ENCODE measurements at places on chromosomes 7 and 10.

DNA sequence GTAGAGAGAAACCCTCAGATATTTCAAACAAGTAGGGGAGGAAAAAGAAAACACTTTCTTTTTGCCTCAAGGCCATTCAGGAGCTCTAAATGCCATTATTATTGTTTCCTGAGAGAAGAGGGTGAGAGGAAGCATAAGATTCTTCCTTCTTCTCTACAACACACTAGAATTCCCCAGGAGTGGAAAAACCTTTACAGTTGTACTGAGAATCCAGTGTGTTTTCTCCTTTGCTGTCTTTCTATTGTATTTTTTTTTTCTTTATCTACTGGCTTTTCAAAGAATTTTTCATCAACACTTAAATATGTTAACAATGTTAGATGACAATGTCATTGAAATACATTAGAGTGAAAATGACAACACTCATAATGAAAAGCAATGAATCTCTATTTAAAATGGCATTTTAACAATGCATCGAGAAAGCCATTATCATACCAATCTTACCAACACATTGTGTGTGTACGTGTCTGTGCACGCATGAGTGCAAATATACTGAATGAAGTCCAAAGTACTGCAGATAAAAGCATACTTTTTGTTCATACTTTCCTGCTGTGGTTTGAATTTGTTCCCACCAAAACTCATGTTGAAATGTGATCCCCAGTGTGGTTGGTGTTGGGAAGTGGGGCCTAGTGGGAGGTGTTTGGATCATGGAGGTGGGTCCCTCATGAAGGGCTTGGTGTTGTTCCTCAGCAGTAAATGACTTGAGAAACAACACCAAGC lies 24.2 kb upstream of the MACC1 start:
- DNase-seq: no peak

GRCh38 chr10:19500959-19501358 lies 315.3 kb upstream of the PLXDC2 start:
- DNase-seq: no peak

DNA sequence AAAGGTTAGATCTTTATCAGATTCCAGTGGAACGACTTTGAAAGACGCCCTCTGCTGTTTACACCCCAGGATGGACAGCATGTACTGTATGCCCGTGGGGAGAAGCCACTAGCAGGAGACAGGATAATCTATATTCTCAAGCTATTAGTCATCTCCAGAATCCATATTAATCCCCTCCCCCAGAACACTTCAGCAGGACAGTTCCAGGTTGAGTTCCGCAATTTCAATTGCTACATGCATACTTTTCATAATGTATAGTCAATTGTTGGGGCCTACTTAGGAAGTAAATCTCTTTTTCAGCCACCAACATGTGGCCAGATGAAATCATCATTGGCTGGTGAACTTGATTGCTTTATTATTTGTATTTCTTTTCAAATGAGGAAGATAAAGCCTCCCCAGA lies 313.1 kb upstream of the SMIM30 start:
- no peak for DNase-seq

DNA sequence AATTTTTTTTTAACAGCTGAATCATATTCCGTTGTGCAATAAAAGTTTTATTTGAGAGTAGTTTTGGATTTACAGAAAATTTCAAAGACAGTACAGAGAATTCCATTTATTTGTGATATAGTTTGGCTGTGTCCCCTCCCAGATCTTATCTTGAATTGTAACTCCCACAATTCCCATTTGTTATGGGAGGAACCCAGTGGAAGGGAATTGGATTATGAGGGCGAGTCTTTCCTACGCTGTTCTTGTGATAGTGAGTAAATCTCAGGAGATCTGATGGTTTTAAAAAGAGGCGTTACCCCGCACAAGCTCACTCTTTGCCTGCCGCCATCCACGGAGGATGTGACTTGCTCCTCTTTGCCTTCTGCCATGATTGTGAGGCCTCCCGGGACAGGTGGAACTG lies 228.0 kb upstream of the MAGI2 start:
- DNase-seq: no peak

DNA sequence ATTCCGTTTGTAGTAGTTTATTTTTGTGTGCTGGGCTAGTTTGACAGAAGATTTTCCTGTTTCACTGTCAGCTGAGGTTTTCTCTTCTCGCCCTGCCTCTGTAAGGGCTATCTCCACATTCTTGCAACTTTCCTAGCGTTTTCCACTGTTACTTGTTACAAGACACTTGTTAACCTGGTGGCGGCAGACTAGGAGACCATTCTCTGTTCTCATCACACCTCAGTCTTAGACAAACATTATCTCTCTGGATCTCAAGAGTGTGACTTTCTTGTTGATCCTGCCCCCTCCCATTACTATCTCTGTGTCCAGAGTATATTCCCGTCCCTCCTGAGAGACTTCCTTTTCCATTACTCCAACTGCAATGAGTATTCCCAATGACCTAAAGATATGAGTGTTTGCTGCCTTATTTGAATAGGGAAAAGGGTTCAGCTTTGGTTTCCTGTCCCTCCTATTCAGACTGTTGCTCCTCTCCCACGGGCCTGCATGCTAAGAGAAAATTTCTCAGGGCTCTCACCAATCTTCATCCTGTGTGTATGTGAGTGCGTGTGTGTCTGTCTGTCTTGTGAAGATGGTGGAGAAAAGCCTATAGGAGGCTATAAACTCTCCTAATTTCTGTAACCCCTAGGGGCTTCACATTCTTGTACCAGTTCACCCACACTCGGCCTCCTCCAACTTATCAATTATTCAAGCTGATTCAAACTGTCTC lies 722.4 kb upstream of the POT1 start:
- no peak for DNase-seq

- DNase-seq: no peak
Observed at GRCh38 chr10:31698181-31698830, 230.3 kb downstream of the ARHGAP12 start.

DNA sequence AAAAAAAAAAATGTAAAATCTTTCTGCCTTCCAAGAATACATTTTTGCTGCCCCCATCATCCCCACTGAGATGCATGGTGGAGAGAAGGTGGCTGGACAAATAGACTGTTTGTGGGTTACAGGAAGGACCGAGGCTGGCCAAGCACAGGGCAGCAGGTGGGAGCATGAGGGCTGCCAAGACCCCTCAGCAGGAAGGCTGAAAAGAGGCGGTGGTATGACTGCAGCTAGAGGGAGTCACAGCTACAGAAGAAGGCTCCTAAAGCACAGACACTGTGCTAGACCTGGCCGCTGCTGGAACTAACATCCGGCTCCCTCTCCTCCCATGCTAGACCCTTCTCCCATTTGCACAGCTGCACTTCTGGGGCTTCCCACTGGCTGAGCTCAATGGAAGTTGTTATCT lies 289.6 kb downstream of the TCERG1L start:
- no peak for DNase-seq

DNA sequence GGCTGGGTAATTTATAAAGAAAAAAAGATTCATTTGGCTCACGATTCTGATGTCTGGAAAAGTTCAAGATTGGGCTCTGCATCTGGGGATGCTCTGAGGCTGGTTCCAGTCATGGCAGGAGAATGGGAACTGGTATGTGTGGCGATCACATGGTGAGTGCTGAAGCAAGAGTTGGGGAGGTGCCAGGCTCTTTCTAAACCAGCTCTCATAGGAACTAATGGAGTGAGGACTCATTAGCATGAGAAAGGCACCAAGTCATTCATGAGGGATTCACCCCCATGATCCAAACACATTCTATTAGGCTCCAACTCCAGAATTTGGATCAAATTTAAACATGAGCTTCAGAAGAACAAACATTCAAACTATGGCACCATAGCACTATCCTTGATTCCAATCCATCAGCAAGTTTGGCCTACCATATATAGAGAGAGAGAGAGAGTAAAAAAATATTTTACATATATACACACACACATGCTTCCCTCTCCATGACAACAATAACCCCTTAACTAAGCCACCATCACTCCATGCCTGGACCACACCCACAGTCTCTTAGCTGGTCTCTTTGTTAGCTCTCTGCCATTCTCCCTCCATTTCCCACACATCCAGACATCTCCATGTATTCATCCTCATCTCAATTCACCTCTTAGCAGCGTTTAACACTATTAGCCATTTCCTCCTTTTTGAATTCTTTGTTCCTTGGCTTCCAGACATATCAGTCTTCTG lies 57.9 kb downstream of the NPY start:
- DNase-seq: no peak

- DNase-seq: no peak
Observed at GRCh38 chr7:46133072-46133471, 212.0 kb upstream of the IGFBP3 start.

DNA sequence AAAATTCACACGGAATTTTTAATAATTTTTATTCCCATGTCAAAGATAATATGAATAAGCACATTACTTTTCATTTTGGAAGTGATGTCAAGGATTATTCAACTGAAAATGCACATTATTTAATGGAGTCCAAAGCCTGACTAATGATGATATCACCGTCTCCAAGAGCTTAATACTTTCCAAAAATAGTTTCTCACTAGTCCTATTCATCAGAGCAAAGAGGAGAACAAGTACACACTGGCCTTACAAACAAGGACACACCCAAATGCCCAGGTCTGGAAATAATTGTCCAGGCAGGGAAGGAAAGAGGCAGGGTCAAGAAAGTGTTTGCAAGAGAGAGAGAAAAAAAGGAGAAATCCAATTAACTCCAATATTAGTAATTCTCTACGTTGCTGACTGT lies 216.8 kb upstream of the CCDC6 start:
- no peak for DNase-seq

GRCh38 chr7:129017264-129017663 lies 37.6 kb downstream of the TNPO3 start:
- DNase-seq: no peak

DNA sequence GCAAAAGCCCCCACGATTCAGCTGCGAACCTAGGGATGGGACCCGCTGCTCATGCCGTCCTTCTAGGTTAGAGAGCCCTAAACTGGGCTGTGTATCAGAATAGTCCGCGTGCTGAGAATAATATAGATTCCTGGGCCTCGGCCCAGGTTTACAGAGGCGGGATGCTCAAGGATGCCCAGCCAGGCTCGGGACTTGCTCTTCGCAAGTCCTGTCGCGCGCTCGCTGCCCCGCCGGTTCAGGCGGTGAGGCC lies 266 bp upstream of the STMP1 start:
- DNase-seq: no peak

- DNase-seq: no peak
Observed at GRCh38 chr7:105940109-105940508, 23.0 kb upstream of the CDHR3 start.

- DNase-seq: no peak
Observed at GRCh38 chr7:32018845-32019578, 51.2 kb downstream of the PDE1C start.

DNA sequence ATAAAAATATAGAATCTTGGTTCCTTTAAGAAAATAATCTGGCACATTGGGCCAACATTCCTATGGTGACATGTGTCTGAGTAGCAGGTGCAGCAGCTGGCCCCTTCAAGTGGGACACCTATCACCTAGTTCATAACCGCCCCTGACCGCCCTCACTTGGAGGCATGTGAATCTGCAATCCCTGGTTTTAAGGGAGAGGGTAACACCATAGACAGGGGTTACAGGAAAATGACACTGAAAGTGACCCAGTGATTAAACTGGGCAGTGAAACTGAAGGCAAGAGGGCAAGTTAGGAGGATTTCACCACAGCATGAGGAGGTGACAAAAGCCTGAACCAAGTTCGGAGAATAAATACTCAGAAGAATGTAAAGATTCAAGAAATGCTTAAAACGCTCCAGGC lies 1.1 kb downstream of the RSU1 start:
- DNase-seq: no peak

DNA sequence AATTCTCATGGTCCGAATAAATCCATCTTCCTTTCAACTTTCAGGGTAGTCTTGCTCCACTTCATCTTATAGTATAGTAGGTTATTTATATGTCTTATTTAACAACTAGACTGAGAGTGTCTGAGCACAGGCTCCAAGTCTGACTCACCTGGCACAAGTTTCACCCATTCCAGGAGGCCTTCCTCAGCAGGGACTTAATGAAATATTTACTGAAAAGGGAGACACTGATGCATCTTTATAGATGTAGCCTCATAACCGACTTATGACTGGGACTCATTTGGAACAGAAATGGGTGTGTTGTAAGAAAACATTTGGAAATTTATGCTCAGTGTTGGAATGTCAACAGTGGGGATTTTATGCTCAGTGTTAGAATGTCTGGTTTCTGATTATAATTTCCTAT lies 59.9 kb downstream of the CH25H start:
- DNase-seq: no peak

GRCh38 chr7:111081546-111082267 lies 9.2 kb upstream of the LRRN3 start:
- no peak for DNase-seq

- DNase-seq: no peak
Observed at GRCh38 chr7:18607025-18607424, 111.5 kb downstream of the HDAC9 start.

- DNase-seq: no peak
Observed at GRCh38 chr10:6958711-6959110, 378.6 kb upstream of the PRKCQ start.

GRCh38 chr7:28481091-28481926 lies 69.0 kb downstream of the CREB5 start:
- DNase-seq: no peak

- DNase-seq: no peak
Observed at GRCh38 chr7:85292908-85293576, 106.2 kb upstream of the SEMA3D start.

- DNase-seq: no peak
Observed at GRCh38 chr10:1202343-1202742, 146.2 kb downstream of the WDR37 start.

- DNase-seq: no peak
Observed at GRCh38 chr10:132644527-132645246, 107.1 kb downstream of the INPP5A start.

DNA sequence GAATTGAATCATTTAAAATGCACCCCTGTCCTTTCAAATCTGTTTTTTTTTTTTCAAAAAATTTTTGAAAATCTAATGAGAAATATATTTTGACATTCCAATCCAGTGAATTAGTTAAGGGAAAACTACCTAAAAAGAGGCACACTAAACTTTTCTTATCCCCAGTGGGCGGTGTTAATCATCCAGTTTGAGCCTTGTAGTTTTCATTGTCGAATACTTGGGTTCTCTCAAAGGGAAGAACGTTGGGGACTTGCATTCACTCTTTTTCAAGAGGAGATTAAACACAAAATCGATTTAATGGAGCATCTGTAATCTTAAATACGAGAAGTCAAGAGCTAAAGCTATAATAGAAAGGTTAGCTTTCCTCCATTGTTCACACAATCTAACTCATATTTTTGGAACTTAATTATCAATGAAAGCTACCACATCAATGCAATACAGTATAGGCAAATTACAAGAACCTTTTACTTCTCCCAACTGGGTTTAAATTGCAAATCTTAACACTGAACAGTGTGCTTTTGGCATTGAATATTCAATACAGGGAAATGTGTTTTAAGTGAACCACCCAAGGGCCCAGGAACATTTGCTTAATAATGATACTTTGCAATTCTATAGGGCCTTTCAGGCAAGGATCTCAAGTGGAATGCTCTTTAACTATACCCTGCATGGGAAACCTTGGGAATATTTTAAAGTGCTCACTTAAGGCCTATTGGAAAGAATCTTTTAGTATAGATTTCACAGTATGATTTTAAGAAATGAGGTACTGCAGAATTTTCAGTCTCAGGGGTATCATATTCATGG lies 13.1 kb upstream of the SP8 start:
- no peak for DNase-seq
